ENCODE measurements at places on chromosomes 13 and 19.

DNA sequence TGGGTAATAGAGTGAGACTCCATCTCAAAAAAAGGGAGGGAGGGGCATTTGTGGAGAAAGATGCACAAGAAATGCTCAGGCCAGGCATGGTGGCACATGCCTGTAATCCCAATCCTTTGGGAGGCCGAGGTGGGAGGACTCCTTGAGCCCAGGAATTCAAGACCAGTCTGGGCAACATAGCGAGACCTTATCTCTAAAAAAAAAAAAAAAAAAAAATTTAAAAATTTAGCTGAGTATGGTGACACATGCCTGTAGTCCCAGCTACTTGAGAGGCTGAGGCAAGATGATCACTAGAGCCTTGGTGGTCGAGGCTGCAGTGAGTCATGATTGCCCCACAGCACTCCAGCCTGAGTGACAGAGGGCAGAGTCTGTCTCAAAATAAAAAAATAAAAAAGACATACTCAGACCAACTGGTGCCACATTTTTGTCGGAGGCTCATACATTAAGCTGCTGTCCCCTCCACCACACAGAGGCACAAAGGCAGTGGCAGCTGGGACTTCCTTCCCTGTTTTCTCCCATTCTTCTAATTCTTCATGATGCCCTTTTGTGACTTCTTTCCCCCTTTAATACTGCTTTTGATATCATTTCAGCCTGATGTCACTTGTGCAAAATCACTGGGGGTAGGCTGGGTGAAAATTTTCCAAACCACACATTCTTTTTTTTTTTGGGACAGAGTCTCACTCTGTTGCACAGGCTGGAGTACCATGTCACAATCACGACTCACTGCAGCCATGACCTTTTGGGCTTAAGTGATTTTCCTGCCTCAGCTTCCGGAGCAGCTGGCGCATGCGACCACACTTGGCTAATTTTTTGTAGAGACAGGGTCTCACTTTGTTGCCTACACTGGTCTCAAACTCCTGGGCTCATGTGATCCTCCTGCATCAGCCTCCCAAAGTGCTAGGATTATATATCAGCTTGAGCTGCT is 26.8 kb upstream of the CXCL17 start:
- no peak for DNase-seq

DNA sequence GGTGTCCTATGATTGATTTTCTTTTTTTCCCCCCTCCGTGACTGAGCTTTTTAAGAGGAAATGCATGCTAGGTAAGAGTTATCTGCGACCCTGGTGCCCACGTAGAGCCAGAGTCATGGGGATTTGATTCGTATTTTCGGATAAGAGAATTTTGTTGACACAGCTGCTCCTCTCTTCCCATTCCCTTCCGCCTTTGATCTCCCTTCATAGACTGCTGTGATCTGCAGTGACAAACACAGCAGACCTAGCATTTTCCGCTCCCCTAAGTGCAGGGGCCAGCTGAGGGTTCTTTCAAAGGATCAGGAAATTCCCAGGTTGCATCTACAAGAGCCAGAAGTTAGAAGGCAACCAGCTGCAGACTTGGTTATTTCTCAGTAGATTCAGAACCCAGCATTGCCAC is 70.5 kb downstream of the ZNF568 start:
- no peak for DNase-seq

GRCh38 chr13:83499286-83499685 is 383.0 kb downstream of the SLITRK1 start:
- no peak for DNase-seq

GRCh38 chr13:22288496-22288895 is 617.6 kb downstream of the FGF9 start:
- DNase-seq: no peak

GRCh38 chr13:34628209-34628682 is 313.8 kb upstream of the NBEA start:
- DNase-seq: no peak

- no peak for DNase-seq
Observed at GRCh38 chr13:109297628-109298027, 488.8 kb downstream of the IRS2 start.

DNA sequence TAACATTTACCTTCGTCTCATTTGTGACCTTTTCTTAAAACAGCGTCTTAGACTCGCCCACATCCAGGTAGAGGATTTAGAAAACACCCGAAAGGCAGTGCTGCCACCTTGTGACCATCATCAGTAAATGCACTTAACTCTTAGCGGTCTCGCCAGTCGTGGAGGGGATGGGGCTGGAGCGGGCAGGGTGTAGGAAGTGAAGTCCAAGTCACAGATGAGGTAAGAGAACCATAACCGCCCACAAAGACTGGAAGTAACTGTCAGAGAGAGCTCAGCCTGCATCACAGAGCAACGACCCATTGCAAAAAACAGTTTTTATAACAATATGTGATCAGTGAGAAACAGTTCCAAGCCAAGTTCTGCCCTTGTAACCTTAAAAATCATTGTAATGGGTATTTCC is 10.7 kb upstream of the CEACAM3 start:
- DNase-seq: peak; percentile 57

DNA sequence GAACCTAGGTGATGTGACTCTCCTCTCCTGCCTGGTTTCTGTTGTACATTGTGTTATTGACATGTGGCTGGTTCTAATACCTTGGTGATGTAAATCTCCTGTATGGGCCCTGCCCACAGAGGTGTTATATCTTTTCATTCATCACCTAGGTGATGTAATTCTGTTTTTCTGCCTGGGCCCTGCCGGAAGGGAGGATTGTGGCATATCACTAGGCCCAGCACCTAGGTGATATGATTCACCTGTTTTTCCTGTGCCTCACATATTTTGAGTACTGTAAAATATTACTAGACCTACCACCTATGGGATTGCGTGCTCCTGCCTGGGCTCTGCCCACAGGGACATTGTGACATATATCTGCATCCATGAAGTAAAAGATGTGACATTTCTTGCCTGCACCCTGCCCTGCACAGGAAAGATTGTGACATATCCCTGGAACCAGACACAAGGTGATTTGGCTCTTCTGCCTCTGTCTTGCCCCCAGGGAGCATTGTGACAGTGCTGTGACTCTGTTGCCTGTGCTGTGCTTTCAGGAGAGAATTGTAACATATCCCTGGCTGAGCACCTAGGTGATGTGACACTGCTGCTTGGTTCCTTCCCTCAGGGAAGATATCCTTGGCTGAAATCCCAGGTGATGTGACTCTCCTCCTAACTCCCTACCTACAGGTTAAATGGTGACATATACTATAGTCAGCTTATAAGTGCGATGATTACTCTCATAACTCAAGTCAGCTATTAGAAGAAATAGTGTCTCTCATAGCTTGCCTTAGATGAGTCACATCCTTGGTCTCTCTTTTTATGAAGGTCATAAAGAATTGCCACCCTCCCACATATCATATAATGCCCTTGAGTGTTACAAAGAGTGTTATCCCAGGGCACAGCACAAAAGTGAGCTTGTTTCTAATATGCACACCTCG is 13.3 kb upstream of the ZNF681 start:
- DNase-seq: no peak

DNA sequence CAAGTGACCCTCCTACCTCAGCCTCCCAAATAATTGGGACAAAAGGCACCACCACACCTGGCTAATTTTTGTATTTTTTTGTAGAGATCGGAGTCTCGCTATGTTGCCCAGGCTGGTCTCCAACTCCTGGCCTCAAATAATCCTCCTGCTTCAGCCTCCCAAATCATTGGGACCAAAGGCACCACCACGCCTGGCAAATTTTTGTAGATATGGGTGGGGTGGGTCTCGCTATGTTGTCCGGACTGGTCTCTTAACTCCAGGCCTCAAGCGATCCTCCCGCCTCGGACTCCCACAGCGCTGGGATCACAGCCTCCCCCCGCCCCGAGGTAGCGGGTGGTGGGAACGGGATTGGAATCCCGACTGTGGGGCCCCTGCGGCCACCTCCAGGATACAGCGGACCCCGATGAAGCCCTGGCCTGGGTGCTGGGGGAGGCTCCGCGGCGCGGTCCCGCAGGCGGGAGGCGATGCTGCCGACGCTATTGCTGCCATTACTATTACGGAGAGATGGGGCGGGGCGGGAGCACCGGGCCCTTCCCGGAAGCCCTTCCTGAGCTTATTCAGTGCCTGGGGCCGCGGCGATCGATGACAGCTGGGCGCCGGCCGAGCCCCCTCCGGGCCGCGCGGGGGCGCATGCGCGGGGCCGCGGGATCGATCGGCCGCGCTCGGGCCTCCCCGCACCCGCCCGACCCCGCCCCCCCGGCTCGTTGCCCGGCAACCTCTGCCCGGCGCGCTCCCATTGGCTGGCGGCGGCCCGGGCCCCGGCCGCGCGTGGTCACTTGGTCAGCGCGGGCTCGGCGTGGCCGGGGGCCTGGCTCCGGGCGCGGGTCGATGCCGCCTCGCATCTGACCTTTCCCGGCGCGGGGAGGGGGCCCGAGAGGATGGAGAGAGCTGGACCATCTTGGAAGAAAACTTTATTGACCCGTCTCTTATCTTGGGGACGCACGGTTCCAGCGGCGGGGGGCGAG is 27.9 kb upstream of the ONECUT3 start:
- DNase-seq: peak; percentile 67

DNA sequence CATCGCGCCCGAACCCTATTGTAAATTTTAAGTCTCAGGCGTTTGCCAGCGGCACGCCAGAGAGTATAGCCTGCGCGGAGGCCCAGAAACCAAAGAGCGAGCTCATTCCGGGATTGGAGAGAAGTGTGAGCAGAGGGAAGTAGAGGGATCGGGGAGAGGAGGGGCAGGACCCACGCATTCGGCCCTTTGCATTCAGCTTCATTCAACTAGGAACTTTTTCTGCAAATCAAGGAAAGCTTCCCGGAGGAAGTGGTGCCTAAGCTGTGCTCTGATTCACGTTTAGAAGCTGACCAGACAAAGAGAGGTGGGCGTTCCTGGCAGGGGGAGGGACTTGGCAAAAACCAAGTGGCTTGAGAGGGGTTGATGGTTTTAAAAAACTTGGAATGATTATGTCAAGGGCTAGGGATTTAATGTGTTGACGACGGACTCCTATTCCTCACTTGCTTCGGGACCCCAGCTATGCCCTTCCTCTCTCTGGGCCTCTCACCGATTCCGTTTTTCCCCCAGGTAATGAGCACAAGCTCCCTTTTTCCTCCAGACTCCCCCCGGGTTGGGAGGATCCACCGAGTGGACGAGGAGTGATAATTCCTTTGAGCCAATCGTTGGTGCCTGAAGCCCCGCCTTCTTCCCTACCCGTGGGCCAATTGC is 811 bp upstream of the PRMT1 start:
- no peak for DNase-seq

DNA sequence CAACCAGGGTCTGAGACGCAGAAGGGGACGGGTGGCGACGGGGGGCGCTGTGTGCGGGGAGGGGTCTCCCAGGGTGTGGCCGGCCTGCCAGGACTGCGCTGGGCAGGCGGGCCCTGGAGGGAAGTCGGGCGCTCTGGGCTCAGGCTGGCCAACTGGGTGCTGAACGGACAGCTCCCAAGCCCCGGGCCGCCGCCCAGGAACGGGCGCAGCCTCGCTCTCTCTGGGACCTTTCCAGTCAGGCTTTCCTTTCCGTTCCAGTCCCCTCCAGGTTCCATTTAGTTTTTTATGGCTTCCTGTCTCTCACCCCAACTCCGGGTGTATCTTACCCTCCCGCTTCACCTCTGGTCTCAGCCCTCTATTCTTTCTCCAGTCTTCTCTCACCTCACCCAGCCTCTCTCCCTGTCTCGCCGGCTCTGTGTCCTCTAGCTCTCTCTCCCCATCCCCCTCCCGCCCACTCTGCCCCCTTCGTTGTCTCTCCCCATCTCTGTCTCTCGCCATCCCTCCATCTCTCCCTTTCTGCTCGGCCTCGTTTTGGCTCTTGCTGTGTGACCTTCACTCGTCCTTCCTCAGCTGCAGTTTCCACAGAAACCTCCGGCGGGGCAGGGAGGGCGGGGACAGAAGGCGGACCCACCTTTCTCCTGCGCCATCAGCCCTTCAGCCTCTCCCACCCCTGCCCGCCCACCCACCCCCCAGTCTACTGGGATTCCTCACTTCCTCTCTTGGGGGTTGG is 3.3 kb upstream of the ATP1A3 start:
- DNase-seq: peak; percentile 29

- DNase-seq: no peak
Observed at GRCh38 chr13:76609643-76610042, 276.6 kb downstream of the KCTD12 start.

DNA sequence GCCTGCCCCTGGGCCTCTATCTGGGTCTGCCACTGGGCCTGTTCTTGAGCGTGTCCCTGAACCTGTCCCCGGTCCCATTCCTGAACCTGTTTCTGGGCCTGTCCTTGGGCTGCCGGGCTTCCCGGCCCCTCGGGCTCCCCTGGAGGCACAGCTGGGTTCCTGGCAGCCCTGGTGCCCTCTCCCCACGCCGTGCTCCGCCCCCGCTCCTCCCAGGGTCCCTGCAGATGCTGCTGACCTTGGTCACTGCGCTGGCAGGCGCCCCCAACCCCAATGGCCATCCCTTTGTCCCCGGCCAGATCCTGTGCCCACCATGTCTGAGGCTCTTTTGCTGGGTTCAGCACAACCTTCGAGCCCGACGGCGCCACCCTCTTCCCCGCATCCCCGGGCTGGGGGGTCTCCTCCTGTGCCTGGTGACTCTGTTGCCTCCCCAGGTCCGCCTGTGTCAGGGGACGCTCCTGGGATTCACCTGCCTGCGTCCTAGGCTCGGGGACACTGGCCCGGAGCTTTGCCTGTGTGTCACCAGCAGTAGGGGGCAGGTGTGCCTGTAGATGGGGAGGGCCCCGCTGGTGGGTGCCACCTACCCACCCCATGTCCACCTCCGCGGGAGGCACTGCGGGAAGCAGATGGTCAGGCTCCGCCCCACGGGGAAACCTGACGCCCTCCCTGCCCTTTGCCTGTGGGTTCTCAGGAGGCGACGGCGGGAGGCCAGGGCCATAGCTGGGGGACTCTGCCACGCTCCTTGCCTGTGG is 41.0 kb upstream of the GRTP1 start:
- no peak for DNase-seq

GRCh38 chr19:46834121-46834520 is 16.5 kb downstream of the AP2S1 start:
- no peak for DNase-seq

DNA sequence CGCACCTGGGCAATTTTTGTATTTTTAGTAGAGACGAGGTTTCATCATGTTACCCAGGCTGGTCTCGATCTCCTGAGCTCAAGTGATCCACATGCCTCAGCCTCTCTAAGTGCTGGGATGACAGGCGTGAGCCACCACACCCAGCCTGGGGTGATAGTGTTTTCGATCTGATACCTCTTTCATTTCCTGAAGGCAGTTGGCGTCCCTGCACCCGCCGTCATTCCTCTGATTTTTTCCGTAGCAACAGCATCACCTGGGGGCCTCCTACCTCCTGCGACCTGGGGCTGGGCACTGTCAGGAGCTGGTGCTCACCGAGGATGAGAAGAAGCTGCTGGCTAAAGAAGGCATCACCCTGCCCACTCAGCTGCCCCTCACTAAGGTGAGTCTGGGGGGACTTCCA is 10.8 kb downstream of the CREB3L3 start:
- no peak for DNase-seq

- DNase-seq: peak; percentile 71
Observed at GRCh38 chr19:13181747-13182388, 31.7 kb downstream of the IER2 start.

- no peak for DNase-seq
Observed at GRCh38 chr19:42038666-42039065, 31.3 kb downstream of the GRIK5 start.

GRCh38 chr19:35048911-35049411 is 7.4 kb downstream of the HPN start:
- no peak for DNase-seq

- no peak for DNase-seq
Observed at GRCh38 chr13:94710881-94711560, 1.3 kb downstream of the SOX21 start.

- DNase-seq: peak; percentile 76
Observed at GRCh38 chr19:55384131-55384919, at the start of gene TMEM238. Gene TMEM238, minus strand, starts transcription at chr19:55384292. Its CDS starts 33 bp downstream, at chr19:55384259.

- no peak for DNase-seq
Observed at GRCh38 chr13:43767341-43767931, 19.3 kb downstream of the ENOX1 start.

All from stimulated activated effector memory CD8-positive, alpha-beta T cell treated with anti-CD3 and anti-CD28 coated beads, Interleukin-12 subunit alpha, Interleukin-12 subunit beta, amount 100 ng/mL, for 72 hours (primary cell).